NCI-H2081 (cell line): ENCODE measurements at places on chromosomes 4 and X.

DNA sequence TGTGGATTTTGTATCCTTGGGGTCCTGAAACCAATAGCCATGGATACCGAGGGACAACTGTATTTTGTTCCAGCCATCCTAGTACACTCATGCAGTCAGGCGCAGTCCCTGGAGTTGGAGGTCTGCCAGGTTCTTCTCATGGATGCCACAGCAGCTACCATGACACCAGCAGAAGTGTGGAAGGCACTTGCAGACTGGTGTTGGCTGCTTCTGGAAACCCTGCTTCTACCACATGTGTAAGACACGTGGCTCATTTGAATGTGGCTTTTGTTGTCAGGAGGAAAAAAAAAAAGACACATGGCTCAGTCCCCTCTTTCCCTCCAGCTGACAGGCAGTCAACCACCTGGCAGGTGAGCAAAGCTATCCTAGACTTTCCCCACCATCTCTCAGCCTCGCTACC is 19.4 kb downstream of the DRD5 start:
- no peak for DNase-seq

DNA sequence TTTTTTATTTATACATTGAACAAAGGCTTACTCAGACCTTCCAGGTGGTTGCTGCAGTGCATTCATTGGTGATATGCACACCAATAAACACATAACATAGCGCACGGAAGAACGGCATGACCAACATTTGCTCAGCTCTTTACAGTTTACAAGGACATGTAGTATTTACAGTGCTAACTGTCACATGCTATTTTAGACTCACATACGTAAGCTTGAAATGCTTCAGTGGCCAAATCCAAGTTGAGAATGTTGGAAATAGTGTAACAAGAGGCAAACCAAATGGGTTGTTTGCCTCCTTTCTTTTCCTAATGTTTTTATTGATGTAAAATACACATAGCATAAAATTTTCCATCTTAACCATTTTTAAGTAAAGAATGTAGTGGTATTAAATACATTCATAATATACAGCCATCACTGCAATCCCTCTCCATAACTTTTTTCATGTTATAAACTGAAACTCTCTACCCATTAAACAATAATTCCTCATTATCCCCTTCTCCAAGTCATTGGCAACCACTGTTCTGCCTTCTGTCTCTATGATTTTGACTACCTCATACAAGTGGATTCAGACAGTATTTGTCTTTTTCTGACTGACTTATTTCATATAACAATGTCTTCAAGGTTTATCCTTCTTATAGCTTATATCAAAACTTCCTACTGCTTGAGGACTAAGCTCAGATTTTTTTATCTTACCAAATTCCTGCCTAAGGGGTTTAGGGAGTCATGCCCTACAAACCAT is 1722.9 kb upstream of the AGA start:
- DNase-seq = no peak

- no peak for DNase-seq
Measured at GRCh38 chr4:158055668-158056067, 117.2 kb downstream of the GASK1B start.

DNA sequence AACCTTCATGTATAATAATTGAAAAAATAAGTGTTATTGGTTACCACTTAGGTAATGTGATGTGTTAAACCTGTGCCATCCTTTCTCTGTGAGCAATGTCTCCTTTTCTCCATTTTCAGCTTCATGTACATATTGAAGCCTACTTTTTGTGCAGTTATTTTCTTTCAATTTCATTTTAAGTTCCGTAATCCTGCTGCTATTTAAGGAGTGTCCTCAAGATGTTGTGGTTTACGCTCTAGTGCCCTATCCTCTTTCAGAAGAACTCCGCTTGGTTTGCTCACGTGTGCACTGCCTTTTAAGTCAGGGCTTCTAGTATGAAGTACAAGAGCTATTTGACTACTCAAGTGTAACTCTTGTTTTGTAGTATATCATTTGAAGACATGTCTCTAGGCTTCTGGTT is 2253.2 kb upstream of the TENM3 start:
- no peak for DNase-seq
